ENCODE measurements at places on chromosomes 12 and 14.

GRCh38 chr14:47651337-47651736 lies 24.1 kb downstream of the MDGA2 start:
- no peak for DNase-seq

DNA sequence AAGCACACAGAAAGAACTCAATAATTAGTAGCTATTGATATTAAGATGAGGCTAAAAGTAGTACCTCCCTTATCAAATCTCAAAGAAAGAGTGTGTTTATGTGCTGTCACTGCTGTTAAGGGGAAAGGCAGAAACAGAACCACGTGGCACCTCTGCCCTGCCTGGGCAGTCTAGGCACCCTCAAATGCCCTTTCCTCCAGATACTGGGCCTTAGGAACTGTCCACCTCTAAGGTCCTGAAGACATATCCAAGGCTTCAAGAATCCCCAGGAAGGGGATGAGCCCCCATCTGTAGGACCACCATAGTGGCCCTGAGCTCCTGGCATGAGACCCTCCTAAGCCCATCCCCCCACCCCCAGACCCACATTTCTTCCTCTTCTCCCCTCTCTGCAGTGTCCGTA lies 29.1 kb downstream of the NGB start:
- no peak for DNase-seq

DNA sequence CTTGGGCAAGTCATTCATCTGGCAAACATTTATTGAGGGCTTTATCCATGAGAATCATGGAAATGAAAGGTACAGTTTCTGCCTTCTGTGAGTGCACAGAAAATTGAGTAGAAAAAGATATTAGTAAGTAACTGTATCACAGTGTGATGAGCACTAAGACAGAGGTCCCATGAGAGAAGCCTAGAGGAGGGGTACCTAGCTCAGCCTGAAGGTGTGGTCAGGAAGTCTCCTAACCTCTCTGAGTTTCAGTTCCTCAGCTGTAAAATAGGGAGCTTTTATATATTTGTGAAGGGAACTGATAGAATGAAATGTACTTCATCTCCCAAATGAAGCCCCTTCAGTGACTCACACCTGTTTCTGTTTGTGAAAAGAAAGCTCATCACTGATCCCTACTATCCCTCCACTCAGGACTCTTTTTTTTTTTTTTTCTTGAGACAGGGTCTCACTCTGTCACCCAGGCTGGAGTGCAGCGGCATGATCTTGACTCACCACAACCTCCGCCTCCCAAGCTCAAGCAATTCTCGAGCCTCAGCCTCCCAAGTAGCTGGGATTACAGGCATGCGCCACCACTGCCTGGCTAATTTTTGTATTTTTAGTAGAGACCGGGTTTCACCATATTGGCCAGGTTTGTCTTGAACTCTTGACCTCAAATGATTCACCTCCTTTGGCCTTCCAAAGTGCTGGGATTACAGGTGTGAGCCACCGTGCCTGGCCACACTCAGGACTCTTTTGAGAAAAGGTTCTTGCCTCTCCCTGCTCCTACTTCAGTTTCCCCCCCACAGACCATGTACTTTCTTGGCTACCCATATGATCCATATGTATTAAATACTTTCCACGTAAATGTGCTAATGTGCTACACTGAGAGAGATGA lies 93.7 kb upstream of the FUT8 start:
- no peak for DNase-seq

GRCh38 chr14:54170301-54170700 lies 213.7 kb upstream of the BMP4 start:
- DNase-seq, result no peak

DNA sequence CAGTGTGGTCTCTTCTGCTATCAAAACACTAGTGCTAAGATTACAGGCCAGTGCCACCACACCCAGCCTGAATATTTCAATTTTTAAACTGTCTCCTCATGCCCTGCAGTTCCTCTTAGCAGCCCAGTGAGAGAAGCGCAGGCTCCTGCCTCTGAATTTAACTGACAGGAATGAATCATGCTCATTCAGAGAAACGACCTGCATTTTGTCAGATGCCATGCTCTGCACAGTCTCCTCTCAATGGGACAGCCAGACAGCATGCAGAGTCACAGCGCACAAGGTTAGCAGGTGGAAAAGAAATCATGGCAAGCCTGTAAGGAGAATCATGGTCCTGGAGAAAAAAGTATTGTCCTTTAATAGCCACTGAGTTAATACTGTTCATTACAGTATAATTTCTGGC lies 691.0 kb upstream of the SEL1L start:
- no peak for DNase-seq

DNA sequence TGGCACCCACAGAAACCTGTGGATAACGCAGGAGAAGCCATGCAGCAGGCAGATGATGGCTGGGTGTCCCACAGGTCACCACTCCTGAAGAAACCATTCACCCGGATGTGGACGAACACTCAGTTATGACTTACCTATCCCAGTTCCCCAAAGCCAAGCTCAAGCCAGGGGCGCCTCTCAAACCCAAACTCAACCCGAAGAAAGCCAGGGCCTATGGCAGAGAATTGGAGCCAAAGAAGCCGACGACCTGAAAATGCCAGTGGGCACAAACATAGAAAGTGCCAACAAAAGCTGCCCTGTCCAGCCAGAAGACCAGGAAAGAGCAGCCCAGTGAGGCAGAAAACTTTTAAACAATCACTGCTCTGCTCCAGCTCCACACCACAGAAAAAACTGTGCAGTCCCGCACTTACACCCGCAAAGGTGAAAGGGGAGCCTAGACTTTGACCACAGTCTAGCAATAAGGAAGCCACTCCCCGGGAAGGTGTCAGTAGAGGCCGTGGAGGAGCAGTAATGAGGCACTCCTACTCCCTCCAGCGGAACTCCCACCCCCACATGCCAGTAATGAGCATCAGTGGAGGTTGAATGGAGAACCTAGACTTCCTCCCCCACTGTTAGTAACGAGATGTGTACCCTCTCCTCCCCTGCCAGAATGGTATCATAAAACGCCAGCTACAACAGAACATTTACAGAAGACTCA lies 6.0 kb upstream of the ACVRL1 start:
- no peak for DNase-seq

DNA sequence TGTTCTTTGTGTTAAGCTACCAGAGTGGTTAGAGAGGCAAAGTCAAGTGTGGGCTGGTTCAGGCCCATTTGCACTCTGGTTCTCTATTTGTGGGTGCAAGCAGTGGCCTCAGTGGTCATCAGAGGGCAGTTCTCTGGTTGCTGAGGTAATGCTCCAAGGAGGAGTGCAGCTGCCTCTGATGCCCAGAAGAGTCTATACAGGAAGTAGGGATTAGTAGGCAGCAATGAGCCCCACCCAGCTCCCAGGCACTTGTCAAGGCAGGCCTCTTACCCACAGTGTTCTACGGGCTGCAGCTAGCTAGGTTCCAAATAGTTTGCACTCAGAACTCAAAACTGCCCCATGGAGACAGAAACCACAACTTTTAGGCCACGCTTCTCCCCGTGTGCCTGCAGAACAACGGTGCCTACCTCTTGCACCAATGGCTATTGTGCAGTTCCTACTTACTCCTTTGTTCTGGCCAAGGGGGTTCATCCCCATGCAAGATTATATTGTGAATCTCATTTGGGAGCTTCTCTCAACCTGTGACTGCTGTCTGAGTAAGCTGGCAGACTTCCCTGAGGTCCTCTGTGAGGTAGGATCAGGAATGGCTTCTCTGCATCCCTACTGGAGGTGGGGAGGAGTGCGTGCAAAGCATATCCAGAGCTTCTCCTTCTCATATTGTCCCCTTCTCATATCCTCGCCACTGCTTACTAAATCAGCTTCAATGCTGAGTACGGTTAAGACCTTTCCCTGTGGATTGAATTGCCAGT lies 410.3 kb upstream of the LMO3 start:
- no peak for DNase-seq

DNA sequence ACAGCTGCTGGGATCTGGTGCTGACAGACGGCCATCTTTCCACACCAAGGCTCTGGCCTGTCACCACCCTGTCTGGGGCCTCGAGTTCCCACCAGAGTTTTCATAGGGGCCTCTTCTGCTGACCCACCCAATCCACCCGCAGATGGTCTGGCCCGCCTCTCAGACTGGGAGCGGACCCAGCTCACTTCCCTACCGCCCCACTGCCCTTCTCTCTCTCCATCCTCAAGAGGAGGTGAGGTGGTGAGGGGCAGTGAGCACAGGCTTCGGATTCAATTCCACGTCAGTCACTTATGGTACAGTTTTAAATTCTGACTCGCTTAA lies 12.3 kb upstream of the RPS6KL1 start:
- no peak for DNase-seq

- no peak for DNase-seq
These were observed 85.7 kb downstream of the GPATCH2L start for GRCh38 chr14:76237349-76237990.

DNA sequence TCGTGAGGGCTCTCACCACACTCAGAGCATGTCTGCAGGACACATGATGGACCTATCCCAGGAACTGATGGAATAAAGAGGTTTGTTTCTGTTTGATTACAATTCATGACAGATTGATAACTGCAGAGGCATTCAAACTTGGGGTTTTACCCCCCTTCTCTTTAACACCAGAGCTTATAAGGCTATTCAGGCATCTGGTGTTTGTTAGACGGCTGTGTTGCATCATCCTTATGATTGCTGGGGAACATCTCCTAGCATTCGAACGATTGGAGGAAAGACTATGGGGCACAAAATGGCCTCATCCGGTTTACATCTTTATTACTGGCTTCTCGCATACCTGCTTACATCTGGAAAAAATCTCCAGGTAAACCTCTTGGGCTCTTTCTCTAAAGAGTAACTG lies 191.8 kb downstream of the MSRB3 start:
- DNase-seq, result no peak

DNA sequence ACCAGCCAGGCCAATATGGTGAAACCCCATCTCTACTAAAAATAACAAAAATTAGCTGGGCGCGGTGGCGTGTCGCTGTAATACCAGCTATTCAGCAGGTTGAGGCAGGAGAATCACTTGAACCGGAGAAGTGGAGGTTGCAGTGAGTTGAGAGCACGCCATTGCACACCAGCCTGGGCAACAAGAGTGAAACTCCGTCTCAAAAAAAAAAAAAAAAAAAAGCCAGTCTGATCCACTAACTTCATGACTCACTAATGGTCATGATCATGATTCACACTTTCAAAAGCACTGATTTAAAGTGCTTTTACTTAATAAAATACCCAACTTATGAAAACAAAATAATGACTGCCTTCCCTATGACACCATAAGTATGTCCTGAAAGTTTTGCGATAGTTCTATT lies 38.4 kb upstream of the CPM start:
- DNase-seq, result no peak

DNA sequence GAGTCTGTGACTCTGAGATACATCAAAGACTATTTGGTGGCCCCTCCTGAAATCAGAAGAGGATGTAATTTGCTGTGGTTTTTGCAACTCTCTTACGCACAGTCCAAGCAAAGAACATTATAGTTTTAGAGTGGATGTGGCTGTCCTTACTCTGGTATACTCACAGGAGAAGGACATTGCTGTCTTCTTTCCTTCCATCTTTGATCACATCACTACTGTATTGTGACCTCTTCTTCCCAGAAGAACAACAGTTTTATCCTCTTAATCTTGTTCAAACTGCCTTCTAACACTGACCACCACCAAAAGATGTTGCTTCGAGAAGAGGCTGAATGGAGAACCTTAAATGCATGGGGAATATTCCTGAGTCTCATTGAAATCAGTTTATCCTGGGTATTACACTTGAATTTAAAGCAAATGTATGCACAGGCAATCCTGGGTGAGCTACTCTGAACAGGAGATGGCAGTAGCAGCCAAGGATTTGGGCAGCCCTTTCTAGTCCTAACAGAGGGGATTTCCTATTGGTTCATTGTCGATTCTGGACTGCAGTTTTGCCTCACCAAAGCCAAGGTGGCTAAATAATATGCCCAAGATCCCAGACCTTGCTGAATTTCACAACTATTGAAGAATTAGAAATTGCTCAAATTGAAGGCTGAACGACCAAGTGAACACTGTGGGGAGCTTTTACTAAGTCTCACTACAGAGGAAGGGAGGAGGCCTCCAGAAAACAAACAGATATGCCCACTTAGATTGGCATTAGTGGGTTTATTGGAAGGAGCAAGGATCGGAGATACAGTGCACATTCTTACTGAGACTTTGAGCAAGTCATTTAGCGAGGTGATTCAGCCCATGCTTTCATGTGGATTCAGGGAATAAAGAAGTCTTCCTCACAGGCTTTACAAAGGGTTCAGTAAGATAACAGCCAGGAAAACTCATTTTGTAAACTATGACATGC lies 282.8 kb downstream of the PAWR start:
- DNase-seq, result peak; percentile 3

DNA sequence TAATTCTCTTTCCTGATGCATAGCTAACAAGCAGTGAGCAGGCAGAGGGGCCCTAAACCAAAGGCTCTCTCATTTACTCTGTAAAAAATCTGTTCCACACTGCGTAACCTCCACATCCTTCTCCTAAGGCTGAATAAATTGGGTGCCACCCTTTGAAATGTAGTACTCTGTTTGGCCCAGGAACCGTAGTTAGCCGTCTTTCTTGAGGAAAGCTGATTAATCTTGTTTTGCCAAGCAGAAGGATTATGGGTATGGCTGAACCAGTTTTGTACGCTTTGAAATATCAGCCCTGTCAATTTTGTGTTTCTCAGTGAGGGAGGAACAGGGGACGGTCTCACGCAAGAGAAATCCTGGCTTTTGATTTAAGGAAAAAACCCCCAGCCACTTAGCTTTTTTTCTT lies 19.7 kb downstream of the EML1 start:
- DNase-seq, result no peak

All from stimulated activated naive CD8-positive, alpha-beta T cell treated with anti-CD3 and anti-CD28 coated beads, Interleukin-15, Interleukin-2, amounts not matched to agents 100 U/mL and 50 U/mL, for 24 hours (primary cell).